ENCODE measurements at places on chromosomes 6 and 20.

DNA sequence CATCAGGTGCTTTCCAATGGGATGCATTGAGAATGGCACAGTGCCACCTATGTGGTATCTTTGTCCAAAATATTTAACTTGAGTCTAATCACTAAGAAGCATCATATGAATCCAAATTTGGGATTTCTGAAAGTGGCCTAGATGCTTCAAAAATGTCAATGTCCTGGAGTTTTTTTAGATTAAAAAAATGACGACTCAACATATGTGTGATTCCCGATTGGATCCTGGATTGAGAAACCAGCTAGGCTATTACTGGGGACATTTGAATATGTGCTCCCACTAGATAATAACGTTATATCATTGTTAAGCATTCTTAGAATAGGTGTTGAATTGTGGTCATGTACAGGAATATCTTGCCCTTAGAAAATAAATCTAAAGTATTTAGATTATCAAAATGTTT is 189.2 kb downstream of the TBXT start:
- H3K36me3 ChIP-seq = no peaks in the 10 kb centered on the region
- no peak overlapping the region for H3K4me3 ChIP-seq
- DNase-seq = no peak
- H3K4me1 ChIP-seq = peaks cover 5% of the 10 kb centered on the region
- no peak overlapping the region for H3K27ac ChIP-seq

DNA sequence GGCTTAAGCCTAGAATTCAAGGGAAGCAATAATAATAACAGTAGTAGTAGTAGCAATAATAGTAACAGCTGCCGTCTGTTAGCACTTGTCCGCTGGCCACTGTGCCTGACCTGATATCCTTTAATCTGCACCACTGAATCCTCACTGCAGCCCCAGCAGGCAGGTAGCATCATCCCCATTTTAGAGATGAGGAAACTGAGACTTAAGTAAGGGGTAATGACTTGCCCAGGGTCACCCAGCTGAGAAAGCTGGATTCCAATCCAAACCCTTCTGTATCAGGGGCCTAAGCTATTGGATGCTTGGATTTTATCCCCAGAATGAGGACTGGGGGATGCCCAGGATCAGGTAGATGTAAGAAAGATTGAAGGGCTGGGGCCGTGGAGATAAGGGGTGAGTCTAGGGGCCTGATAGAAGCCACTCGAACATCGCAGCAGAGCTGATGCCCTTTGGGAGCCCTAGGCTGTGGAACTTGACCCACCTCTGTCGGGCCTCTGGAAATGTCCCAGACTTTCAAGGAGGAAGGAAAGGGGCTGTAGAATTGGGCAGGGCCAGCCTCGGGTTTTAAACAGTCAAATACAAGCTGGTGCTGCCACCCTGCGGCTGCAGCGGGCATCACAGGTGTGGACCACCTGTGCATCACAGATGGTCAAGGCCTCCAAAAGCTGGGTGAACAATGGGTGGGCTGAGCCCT is 102.1 kb upstream of the MYL9 start:
- no peak overlapping the region for H3K27ac ChIP-seq
- H3K27me3 ChIP-seq = peaks cover 12% of the 10 kb centered on the region
- peak; percentile 79 for DNase-seq
- no peaks in the 10 kb centered on the region for H3K36me3 ChIP-seq
- H3K4me3 ChIP-seq = no peak overlapping the region

- no peak for DNase-seq
- no peaks in the 10 kb centered on the region for H3K36me3 ChIP-seq
- peaks cover 39% of the 10 kb centered on the region for H3K27me3 ChIP-seq
- no peak overlapping the region for H3K27ac ChIP-seq
- no peak overlapping the region for H3K4me3 ChIP-seq
Observed at GRCh38 chr6:5089481-5090438, 4.6 kb downstream of the PPP1R3G start.

GRCh38 chr6:111970426-111970825 is 83.5 kb upstream of the CCN6 start:
- peaks cover 20% of the 10 kb centered on the region for H3K4me1 ChIP-seq
- no peaks in the 10 kb centered on the region for H3K27me3 ChIP-seq
- H3K4me3 ChIP-seq = no peak overlapping the region
- no peaks in the 10 kb centered on the region for H3K36me3 ChIP-seq
- DNase-seq = no peak

- DNase-seq = no peak
- H3K27me3 ChIP-seq = no peaks in the 10 kb centered on the region
- no peaks in the 10 kb centered on the region for H3K36me3 ChIP-seq
- peaks cover 49% of the 10 kb centered on the region for H3K4me1 ChIP-seq
Observed at GRCh38 chr20:5168651-5169396, 42.0 kb downstream of the CDS2 start.

DNA sequence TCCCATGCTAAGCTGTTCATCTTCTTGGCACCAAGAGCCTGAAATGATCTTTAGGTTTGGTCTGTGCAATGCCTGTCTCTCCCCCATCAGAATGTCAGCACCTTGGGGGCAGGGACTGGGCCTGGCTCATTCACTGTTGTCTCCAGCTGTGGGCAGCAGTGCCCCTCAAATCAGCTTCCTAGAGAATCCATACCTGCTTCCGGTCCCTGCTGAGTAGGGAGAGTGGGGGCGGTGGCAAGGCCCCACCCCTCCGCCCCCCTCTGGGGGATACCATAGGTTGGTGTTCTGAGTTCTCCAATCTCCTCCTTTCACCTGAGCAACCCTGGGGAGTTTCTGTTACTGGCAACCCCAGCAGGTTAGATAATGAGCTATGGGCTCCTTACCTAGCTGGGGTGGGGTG is 19.2 kb upstream of the SPDEF start:
- H3K4me3 ChIP-seq = peak overlapping the region; percentile 31
- H3K4me1 ChIP-seq = no peaks in the 10 kb centered on the region
- no peaks in the 10 kb centered on the region for H3K27me3 ChIP-seq
- peak overlapping the region; percentile 43 for H3K27ac ChIP-seq
